AG04449 (cell line): ENCODE measurements at places on chromosomes 7 and 10.

GRCh38 chr7:132035517-132036362 is 479.3 kb upstream of the PODXL start:
- DNase-seq, result no peak

GRCh38 chr7:155731380-155731779 is 80.9 kb downstream of the SHH start:
- no peak for DNase-seq

GRCh38 chr7:144786079-144786478 is 49.8 kb downstream of the TPK1 start:
- DNase-seq, result no peak

DNA sequence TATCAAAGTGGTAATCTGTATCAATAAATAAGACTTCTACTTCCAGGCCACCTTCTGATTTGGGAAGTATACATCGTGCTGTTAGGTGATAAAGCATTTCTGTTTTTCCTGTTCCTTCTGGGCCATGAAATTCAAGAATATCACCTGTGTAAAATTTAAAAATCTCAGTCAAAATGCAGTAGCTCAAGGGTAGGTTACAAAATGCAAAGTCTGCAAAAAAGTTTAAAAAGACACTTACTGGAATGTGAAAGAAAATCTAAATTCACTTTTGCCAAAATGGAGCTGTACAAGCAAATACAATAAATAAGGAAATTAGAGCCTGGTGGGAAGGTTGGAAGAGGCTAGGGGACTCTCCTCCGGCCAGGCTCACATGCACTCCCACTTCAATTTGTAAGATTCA is 26.7 kb downstream of the XRCC2 start:
- no peak for DNase-seq

- DNase-seq, result no peak
Observed at GRCh38 chr10:22556774-22557173, 157.6 kb downstream of the PIP4K2A start.

- DNase-seq, result no peak
Observed at GRCh38 chr10:98556061-98556460, 109.3 kb upstream of the HPS1 start.

- no peak for DNase-seq
Observed at GRCh38 chr7:65744406-65744805, 128.5 kb upstream of the VKORC1L1 start.

GRCh38 chr7:12764458-12764891 is 77.0 kb downstream of the ARL4A start:
- no peak for DNase-seq

GRCh38 chr7:88331322-88331721 is 24.6 kb upstream of the STEAP4 start:
- DNase-seq, result no peak

DNA sequence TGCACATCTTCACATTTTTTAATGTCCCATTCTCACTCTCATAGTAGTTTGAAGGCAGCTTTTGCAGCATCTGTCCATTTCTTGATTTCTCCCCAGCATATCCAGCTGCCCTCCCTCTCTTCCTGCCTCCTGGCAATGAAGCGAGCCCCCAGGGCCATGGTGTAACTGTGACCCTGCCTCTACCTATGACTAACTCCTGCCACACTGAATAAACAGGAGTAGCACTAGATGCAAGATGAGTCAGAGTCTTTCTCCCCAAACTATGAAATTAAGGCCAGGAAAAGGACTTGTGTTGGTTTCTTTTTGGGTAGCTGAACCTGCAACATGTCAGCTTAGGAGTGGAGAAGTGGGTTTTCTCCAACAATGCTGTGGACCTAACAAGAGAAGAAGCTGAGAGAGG is 329.0 kb downstream of the RNLS start:
- DNase-seq, result no peak

DNA sequence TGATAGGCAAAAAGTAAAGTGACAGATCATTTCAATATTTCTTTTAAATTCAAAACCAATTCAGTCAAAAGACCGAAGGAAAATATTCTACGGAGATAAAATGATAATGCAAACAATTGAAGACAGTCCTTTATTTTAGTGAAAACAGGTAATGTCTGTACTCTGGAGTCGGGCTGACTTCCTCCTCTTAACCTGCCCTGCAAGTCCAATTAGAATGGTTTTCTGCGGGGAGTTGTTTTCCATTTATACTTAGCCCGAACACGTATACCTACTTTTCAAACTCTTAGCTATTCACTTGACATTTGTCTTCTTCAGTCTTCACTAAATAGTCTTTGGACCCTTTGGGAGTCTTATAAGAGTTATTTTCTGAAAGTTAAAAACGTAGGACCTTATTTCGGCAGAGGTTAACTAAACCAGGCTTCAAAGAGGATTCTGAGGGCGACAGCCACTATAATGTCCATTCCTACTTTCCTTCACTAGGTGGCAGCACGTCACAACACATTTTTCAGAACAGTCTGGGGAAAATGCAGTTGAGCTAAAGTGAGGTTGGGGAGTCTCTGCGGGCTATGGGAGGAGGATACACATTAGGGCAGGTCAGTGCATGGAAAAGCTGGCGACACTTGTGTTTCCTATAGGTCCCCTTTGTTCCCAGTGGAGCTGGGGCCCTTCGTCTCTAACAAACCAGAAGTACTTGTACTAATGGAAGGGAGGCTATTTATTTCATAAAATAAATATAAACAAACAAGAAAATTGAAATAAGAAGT is 472.0 kb downstream of the KCNMA1 start:
- no peak for DNase-seq

DNA sequence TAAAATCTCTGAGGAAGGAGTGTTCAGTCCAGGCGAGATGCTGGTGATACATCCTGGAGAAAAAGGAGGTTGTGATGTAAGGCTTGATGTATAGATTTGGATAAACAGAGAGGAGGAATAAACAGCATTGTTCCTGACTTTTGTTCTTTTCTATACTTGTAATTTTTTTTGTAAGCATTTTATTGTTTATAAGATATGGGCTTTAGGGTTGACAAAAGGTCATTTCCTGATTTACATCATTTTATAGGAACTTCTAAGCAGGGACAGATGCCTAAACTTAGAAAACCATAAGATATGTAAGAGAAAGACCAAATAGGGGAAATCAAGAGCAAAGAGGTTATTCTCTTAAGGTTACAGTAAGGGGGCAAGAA is 16.7 kb upstream of the SLC26A4 start:
- no peak for DNase-seq

DNA sequence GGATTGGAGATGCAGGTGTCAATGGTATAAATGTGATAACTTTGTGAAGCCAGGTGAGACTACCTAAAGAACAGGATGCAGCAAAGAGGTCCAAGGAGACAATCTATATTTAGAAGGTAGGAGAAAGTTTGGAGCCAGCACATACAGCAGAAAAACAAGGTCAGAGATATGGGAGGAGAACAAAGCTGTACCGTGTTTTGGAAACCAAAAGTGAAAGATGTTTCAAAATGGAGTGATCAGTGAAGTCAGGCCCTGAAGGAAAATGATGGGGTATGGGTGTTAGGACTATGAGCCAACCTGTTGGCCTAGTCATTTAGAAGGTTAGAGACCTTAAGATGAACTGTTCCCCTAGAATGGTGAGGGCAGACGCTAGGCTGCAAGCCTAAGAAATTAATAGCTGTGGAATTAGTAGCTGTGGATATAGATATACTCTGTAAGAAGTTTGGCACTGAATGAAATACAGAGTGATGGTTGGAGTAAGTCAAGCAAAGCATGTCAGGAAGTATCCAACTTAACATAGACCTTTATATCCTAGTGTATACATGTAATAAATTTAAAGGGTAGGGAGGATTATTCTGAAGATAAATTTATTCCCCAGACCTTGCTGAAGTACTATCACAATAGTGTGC is 149.8 kb upstream of the WNT16 start:
- no peak for DNase-seq

GRCh38 chr10:130990486-130990885 is 321.0 kb downstream of the TCERG1L start:
- no peak for DNase-seq

- no peak for DNase-seq
Observed at GRCh38 chr7:142870147-142870559, 15.3 kb downstream of the EPHB6 start.

GRCh38 chr7:87267239-87267900 is 47.8 kb upstream of the TMEM243 start:
- DNase-seq, result no peak

DNA sequence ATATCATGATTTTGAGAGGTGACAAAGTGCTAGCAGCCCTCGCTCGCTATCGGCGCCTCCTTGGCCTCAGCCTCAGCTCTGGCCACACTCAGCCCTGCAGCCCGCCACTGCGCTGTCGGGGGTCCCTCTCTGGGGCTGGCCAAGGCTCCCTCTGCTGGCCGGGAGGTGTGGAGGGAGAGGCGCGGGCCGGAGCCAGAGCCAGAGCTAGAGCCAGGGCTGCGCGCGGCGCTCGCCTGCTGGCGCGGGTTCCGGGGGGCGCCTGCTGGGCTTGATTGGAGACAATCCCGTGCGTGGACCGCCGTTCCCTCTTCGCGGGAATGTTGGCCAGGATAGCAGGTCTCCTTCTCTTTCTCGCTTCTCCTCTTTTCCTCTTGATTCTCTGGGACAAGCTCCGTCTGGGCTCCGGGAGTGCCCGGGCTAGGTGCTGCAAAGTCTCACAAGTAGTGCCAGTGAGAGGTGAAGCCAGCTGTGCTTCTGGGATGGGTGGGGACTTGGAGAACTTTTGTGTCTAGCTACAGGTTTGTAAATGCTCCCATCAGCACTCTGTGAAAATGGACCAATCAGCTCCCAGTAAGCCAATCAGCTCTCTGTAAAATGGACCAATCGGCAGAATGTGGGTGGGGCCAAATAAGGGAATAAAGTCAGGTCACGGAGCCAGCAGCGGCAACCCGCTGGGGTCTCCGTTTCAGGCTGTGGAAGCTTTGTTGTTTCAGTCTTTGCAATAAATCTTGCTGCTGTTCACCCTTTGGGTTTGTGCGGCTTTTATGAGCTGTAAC is 43.4 kb upstream of the ELMO1 start:
- DNase-seq, result no peak

- DNase-seq, result no peak
Observed at GRCh38 chr7:116786791-116787443, 75.5 kb upstream of the CAPZA2 start.

DNA sequence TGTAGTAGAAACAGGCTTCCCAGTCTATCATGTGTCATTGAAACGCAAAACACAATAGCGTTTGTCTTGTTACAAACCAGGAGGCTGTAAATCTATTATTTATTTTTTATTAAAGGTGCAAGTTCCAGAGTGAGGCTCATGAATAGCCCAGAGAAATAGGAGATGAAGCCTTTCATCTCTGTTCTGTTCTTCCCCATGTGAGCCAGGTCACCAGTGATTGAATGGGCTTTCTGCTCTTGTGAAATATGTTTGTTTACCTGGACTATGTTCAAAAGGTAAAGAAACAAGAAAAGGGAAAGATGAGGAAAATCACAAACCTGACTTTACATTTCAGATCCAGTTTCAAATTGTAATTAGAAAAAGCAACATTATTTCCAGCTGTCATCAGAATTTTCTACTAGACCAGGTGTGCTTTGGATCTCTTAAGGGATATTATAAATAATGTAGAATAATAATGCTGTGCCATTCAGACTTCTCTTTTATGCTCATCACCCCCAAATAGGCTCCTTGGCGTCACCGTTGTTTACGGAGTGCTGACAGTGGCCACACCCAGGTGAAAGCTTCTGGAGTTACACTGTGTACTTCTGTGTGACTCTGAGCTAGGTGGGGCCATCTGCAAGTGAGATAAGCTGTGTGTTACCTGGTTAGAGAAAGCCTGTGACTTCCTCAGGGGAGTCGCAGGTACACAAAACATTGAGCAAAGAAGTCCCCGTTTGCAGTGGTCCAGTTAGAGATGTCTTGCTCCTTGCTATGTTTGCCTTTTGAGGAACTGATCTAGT is 274.9 kb downstream of the SDK1 start:
- no peak for DNase-seq

GRCh38 chr10:108561649-108562048 is 1361.7 kb downstream of the XPNPEP1 start:
- DNase-seq, result peak; percentile 17

DNA sequence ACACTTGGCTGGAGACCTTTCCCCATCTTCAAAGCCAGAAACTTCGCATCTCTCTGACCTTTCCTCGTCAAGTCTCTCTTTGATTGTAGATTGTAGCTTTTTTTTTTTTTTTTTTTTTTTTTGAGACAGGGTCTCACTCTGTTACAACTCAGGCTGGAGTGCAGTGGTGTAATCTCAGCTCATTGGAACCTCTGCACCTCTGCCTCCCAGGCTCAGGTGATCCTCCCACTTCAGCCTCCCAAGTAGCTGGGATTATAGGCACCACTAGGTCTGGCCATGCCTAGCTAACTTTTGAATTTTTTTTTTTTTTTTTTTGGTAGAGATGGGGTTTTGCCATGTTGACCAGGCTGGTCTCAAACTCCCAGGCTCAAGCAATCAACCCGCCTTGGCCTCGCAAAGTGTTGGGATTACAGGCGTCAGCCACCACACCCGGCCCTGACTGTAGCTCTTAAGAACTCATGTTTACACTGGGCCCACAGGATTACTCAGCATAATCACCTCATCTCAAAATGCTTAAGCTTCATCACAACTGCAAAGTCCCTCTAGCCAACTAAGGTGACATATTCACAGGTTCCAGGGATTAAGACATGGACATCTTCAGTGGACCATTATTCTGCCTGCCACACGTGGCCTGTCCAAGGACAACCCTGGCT is 11.7 kb downstream of the POLL start:
- DNase-seq, result no peak

GRCh38 chr10:88528201-88528600 is 54.9 kb downstream of the RNLS start:
- no peak for DNase-seq

GRCh38 chr7:27697861-27698430 is 35.3 kb upstream of the HIBADH start:
- DNase-seq, result no peak

DNA sequence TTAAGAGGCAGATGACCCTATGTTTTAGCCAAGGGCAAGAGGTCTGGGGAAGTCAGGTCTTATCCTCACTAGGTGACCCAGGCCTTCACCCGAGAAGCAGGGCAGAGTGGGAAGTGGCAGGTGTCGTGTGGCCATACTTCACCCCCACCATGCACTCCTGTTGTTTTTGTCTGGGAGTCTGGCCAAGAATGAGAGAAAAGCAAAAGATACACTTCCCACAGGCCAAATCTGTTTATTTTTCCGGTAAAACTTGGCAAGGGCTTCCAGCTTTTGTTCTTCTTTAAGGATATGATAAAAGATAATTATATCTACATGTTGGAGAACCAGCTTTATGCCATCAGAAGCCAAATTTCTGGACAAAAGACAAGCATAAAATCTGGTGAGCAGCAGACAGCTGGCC is 137.4 kb upstream of the CDC14C start:
- no peak for DNase-seq

- no peak for DNase-seq
Observed at GRCh38 chr10:125629758-125630376, 53.1 kb downstream of the TEX36 start.

GRCh38 chr10:5538892-5539651 is 14.3 kb downstream of the CALML3 start:
- no peak for DNase-seq

- no peak for DNase-seq
Observed at GRCh38 chr7:29562307-29562706, 1.3 kb upstream of the PRR15 start.

GRCh38 chr7:101450064-101450463 is 87.4 kb downstream of the COL26A1 start:
- no peak for DNase-seq
